ENCODE measurements at places on chromosomes 11 and 22. TPM values are rescaled to one million over a fixed set of nuclear protein-coding genes. Genes with fewer than 3 reads are reported as not detected.

GRCh38 chr22:40904101-40904500 lies 42.2 kb upstream of the DNAJB7 start:
- DNase-seq: peak; percentile 3

DNA sequence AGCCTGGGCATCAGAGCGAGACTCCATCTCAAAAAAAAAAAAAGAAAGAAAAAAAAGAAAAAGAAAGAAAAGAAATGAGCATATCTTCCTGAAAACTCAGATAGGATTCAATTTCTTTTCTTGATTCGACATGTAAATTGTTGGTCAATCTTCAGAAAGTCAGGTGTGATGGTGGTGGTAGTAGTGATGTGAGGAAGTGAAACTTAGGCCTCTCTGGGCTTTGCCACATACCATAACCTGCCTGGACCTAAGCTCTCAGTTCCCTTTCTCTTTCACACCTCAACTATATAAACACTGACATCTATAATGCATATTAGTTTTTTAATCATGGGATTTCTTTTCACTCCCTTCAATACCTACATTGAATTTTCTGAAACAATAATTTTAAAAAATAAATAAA lies 98.0 kb upstream of the TBCEL start:
- DNase-seq: no peak

Gene CLTCL1
- total RNA-seq: 24.5 TPM

Gene C11orf97
- not detected for total RNA-seq

Gene FAM180B
- total RNA-seq: not detected

GRCh38 chr11:115672412-115672811 lies 168.2 kb upstream of the CADM1 start:
- no peak for DNase-seq

- no peak for DNase-seq
Measured at GRCh38 chr22:16783930-16784354, 41.3 kb downstream of the XKR3 start.

DNA sequence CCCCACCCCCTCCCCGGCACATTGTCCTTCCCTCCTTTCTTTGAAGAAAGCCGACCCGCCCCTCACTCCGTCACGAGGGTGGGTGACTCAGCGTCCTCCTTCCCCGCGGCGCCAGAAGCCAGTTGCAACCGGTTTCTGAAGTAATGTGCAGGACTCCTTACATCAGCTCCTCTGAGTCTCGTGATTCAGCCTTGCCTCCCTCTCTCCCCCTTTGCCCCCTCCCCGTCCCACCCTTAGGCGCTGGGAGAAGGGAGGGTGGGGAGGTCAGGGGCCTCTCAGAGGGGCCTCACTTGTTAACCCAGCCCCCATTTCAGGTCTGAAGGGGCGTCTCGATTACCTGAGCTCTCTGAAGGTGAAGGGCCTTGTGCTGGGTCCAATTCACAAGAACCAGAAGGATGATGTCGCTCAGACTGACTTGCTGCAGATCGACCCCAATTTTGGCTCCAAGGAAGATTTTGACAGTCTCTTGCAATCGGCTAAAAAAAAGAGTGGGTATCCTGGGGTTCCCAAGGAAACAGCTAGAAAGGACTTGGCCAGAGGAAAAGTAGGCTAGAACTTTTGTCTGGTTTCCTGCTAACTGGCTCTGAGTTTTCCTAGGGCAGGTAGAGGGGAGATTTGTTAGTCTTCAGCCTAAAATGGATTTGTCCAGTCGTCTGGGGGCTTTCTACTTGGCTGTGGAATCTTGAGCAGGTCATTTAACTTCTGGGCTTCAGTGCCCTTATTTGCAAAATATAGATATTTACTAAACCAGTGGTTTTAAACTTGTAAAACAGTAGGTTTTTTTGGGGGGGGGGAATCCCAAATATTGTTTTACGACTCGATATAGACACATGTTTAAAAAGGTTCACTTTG lies 1.1 kb downstream of the SLC3A2 start:
- DNase-seq: peak; percentile 93

Gene PLAAT4
- 36.4 TPM for total RNA-seq

GRCh38 chr11:19419808-19420207 lies 179.1 kb upstream of the E2F8 start:
- DNase-seq: peak; percentile 65

DNA sequence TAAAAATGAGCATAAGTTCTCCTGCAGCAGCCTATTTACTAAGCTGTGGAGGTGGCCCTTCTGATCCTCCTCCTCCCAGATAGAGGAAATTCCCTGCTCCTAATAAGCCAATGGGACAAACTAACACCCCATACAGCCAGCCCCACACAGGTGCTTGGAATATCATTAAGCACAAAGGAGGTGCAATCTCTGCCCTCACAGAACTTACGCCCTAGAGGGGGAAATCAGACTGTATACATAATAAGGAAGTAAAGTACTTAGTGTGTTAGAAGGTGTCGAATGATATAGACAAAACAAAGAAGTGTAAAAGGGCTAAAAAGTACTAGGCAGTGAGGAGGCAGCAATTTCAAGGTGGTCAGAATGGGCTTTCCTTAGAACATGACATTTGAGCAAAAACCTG lies 5.8 kb downstream of the MS4A12 start:
- no peak for DNase-seq

Gene TIMP3
- 5.4 TPM for total RNA-seq

- no peak for DNase-seq
Measured at GRCh38 chr11:62446091-62446490, 27.3 kb downstream of the SCGB1A1 start.

Gene LAYN
- 61.1 TPM for total RNA-seq

DNA sequence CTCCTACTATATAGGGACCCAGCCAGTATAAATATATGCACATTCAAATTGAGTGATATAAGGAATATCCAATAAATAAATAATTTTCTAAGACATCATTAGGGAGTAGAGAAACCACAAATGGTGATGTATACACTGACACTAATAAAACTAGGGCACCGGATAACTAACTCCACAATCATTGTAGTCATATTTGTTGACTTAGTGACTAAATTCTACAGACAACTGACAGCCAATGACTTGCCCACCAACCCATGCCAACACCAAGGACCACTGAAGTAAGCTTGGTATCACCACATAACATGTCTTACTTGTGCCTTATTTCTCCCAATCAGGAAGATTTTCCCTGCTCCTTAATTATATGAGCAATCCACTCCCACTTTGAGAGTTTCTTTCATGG lies 139.6 kb upstream of the TRPC6 start:
- no peak for DNase-seq

DNA sequence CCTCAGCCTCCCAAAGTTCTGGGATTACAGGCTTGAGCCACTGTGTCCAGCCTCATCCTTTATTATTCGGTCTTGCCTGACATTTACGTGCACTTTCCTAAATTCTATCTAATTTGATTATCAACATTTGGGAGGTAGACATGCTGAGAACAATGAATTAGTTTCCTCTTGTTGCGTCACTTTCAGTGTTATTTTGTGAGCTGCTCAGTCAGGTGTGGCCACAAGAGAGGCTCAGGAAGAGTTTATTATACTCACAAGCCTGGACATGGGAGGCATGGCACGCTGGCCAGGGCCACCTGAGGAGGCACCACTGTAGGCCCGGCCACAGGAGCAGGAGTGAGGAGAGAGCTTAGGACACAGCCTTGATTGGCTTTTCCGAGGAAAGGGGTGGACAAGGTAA lies 59.7 kb upstream of the RBFOX2 start:
- peak; percentile 79 for DNase-seq

DNA sequence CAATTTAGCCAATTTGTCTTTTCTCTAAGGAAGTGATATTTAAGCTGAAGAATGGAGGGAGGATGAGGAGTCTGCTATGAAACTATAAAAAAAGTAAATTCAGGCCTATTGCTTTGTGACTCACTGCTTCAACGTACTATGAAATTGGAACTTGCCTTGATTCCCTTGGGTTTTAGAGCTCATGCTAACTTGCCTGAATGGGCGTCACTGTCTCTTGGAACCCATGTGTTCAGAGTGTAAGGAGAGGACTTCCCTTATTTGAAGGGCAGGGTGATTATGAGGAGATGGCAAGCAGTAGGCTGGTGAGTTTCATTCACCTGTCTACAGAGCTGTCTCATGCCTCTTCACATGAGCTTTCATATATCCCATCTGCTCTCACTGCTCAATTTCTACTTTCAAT lies 28.7 kb upstream of the WT1 start:
- no peak for DNase-seq

Gene MRGPRE
- total RNA-seq: not detected

Gene KCNK4
- total RNA-seq: not detected

- no peak for DNase-seq
Measured at GRCh38 chr11:61340979-61341378, 8.0 kb downstream of the TKFC start.

Gene ROBO3
- total RNA-seq: 12.2 TPM

Gene NXPE2
- 0.05 TPM for total RNA-seq

Gene DSCAML1
- total RNA-seq: 10.1 TPM

Gene ADM2
- 3.4 TPM for total RNA-seq

- peak; percentile 80 for DNase-seq
Measured at GRCh38 chr11:110818032-110818687, 105.9 kb upstream of the ARHGAP20 start.

- DNase-seq: no peak
Measured at GRCh38 chr22:43267332-43267980, 75.7 kb downstream of the SCUBE1 start.

Gene MOGAT2
- total RNA-seq: not detected

DNA sequence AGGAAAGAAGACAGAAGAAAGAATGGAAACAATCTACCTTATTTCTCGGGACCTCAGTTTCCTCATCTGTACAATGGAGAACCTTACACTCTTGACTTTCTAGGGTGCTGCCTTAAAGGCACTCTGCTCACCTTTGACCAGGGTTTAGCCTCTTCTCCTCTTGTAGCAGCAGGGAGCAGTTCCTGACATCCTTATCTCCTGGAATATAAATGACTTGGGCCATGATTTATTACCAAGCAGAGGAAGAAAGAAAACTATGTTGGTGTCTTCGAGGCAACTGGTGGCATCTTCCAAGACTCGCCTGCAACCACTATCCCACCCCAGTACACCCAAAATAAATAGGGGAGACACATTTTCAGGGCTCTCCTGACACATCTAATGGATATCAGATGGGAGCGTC lies 314.2 kb downstream of the BUD13 start:
- no peak for DNase-seq

- DNase-seq: no peak
Measured at GRCh38 chr11:118608360-118609227, 1.2 kb downstream of the PHLDB1 start.

GRCh38 chr22:24772493-24773220 lies 1.9 kb downstream of the PIWIL3 start:
- DNase-seq: peak; percentile 19

DNA sequence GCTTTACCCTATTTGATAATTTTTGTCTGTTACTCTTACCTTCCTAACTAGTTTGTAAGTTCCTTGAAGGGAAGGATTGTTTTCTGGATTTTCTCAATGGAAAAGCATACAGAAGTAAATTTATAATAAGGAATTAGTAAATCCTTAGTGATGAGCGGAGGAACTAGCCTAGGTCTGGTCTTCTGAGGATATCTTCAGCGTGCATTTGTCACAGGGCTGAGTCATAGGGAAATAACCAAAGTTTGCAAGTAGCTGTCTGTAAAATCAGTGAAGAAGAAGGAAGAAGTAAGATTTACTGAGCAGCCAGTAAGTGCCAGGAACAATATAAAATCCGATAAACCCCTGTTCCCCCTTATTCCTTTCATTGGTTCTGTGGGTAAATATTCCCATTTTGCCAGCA lies 162.7 kb upstream of the SORL1-AS1 start:
- peak; percentile 15 for DNase-seq

Gene TBX10
- not detected for total RNA-seq

- no peak for DNase-seq
Measured at GRCh38 chr22:42915980-42916765, 59.1 kb upstream of the ARFGAP3 start.

DNA sequence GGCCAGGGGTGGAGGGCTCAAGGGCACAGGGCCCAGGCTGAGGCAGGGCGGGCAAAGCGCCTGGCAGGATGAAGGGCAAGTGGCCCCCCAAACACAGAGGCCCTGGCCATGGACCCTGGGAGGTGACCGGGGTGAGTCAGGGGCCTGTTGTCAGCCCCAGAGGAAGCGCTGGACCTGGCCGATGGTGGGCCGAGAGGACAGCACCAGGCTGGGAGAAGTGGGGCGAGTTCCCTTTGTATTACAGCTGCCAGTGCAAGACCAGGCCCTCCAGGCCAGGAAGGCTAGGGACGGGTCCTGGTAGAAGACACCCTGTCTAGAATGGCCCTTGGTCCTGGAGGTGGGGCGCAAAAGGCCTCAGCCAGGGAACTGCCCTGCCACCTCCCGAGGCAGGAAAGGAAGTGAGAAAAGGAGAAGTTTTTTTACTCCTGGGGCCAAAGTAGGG lies 12.8 kb downstream of the CXCR5 start:
- DNase-seq: no peak

- peak; percentile 25 for DNase-seq
Measured at GRCh38 chr11:45580399-45580798, 85.0 kb downstream of the CHST1 start.

GRCh38 chr22:45923835-45924234 lies 53.1 kb downstream of the WNT7B start:
- peak; percentile 76 for DNase-seq

Gene KIRREL3
- 0.10 TPM for total RNA-seq

DNA sequence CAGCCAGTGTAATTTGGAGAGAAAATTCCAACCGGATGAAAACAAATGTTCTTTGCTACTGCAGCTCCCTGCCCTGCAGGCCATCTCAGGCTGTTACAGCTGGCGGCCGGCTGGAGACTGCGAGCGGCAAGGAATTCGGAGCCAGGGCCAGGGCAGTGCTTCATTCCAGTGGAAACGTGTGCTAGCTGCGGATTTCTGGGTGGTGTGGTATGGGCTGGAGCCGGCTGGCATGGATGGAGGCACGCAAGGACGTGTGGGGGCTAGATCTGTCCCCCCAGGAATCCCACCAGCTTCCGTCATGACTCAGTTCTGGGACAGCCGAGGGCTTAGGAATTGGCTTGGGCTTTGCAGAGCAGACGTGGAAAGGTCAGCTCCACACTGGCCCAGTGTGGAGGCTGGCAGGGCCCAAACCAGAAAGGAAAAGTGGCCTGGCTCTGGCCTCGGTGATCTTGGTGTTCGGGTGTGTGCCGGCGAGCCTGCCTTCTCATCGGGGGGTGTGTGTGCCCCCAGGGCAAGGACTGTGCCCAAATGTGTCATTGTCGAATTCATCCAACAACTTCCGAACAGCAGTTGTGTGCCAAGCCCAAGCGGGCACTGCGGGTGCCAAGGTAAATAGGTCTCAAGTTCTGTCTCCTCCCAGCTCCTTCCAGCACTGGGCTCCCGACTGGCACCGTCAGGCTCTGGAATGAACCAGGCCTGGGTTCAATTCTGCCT lies 48.1 kb upstream of the SHISAL1 start:
- no peak for DNase-seq

GRCh38 chr11:2779499-2779980 lies 79.7 kb upstream of the KCNQ1OT1 start:
- no peak for DNase-seq

DNA sequence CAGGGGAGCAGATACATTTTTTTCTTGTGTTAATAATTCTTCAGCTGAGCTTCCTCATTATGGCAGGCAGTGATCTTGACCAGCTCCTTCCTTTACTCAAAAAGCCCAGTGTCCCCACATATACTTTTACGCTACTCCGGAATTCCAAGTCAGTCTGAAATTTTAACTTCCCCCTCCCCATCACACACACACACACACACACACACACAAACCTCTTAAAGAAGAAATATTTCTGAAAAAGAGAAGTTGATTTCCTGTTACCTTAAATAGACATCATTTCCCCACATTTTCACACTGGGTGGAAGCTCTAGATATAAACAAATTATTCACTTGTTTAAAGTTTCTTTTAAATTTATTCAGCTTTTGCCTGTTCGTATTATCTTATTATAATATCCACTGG lies 113.9 kb downstream of the DBX1 start:
- DNase-seq: no peak

Gene PKDREJ
- not detected for total RNA-seq

Measured in renal cortical epithelial cell (primary cell).